ENCODE measurements at places on chromosomes 7 and 10. TPM values are rescaled to one million over a fixed set of nuclear protein-coding genes. Genes with fewer than 3 reads are reported as not detected.

- DNase-seq, result no peak
Observed at GRCh38 chr10:102299873-102300272, 54.5 kb downstream of the GBF1 start.

- peak; percentile 39 for DNase-seq
Observed at GRCh38 chr10:35462491-35462934, 126.2 kb downstream of the CCNY start.

DNA sequence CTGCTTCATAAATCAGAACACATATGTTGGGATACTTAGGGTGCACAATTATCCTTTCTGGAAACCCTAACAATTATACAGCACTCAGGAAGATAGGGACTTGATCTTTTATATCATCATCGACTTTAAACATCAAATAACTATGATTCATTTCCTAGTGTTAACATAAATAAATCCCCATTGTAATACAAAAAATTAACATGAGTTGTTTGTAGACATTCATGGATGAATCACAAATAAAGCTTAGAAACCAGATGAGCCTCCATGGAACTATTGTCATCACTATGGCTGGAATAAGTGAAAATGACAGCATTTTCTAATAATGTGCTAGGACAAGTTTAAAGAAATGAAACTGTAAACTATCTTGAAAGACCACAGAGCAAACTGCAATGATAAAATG lies 821.7 kb downstream of the GATA3 start:
- DNase-seq, result no peak

DNA sequence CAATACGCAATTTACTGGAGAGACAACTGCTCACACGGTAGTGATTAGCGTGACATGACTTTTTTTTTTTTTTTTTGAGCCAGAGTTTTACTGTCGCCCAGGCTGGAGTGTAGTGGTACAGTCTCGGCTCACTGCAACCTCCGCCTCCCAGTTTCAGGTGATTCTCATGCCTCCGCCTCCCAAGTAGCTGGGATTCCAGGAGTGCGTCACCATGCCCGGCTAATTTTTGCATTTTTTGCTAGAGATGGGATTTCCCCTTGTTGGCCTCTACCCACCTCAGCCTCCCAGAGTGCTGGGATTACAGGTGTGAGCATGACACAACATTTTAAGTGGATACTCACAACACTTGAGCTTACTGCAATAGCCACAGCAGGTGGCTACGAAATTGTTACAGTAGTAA lies 11.9 kb downstream of the ARL4A start:
- DNase-seq, result no peak

DNA sequence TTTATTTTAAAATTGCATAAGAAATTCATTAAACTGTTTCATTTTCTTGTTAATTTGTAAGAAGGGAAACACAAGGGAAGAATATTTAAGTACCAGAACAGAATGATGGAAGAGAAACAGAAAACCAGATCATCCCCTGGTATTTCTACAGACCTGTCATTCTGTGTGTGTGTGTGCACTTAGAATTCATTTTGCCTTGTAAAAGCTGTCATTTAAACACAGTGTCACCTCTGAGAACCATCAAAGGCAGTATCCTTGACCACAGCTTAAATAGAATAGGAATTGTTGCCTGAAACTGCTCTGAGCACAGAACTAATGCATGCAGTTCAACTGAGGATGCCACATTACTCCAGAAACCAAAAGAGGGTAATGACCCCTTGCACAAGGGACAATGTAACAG lies 6.8 kb upstream of the CRPPA start:
- DNase-seq, result peak; percentile 9

Gene ADRA2A
- 0.11 TPM for total RNA-seq

Gene IFIT2
- not detected for total RNA-seq

Gene ARHGAP21
- total RNA-seq, result 88.2 TPM

Gene CADPS2
- total RNA-seq, result 17.3 TPM

GRCh38 chr7:8217200-8218068 lies 44.5 kb downstream of the ICA1 start:
- DNase-seq, result peak; percentile 83

- peak; percentile 59 for DNase-seq
Observed at GRCh38 chr10:87771871-87772500, 46.0 kb downstream of the ATAD1 start.

Gene JCAD
- 44.3 TPM for total RNA-seq

DNA sequence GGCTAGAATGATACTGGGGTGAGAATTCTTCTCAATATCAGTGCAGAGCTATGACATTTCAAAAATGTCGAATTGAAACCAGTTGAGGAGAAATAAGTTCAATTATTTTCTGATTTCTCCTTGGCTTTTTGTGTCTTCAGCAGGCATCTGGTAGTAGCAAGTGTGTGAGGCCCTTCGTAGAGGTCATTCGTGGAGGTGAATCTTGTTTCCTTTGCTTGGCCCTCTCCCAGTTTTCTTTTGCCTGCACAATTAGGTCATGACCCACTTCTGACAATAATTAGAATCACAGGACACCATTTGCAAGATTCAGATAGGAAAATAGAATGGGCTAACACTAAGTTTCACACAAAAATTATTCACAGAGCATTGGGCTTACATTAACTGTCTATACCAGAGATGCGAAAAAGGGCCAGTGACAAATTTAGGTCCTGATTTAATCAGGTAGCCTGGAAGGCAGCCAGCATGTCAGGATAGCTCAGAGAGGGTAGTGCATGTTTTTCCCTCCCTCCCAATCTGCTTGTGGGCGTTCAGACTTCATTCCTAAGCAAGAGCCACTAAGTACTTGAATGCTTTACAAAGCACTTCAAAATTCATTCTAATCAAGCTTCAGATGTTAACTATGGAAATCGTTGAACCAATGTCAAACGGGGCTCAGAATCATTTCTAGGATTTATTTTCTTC lies 24.0 kb upstream of the A1CF start:
- peak; percentile 30 for DNase-seq

DNA sequence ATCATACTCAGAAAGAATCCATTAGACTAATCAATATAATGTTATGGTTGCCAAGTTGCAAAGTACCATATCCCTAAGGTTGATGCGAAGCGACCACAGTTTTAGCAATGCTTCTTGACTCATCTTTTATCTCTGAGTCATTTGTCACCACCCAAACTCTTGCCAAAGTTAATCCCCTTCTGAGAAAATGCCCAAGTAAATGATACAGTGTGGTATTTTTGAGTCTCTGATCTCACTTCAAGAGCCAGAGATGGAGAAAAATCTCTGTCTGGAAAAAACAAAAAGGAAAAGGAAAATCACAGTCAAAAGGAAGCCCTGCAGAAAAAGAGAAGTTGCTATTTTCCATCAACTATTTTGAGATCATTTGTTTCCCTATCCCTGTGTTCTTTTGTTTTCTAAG lies 26.7 kb upstream of the OTUD1 start:
- DNase-seq, result no peak

Gene ZNF488
- total RNA-seq, result 0.15 TPM

DNA sequence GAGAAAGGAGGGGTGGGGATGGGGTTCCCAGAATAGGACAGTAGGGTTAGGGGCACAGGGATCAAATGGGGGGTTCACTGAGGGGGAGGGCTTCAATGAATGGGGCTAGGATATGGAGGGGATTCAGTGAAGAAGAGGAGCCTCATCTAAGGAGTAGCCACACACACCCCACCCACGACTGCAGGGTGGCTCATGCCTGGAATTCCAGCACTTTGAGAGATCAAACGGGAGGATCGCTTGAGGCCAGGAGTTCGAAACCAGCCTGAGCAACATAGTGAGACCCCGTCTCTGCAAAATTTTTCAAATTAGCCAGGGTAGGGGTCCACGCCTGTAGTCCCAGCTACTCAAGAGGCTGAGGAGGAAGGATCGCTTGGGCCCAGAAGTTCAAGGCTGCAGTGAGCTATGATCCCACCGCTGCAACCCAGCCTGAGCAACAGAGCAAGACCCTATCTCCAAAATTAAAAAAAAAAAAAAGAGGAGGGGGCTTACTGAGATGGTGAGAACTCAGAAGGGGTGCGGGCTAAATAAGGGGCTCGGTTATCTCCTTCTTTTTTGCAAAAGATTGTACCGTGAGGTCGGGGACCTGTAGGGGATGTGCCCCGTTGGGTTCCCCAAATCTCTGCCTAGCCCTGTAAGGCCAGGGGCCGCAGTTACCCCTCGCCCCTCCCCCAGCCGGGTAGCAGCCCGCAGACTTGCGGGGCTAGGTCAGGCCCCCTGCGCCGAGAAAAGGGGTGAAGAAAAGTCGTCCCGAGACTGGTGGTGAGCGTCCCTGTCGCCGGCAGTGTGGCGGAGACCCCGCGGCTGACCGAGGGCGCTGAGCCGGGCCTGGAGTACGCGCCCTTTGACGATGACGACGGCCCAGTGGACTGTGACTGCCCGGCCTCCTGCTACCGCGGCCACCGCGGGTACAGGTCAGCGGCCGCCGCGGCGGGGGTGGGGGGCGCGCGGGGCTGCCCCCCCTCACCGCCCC lies 43.1 kb upstream of the HSPB1 start:
- DNase-seq, result peak; percentile 40

DNA sequence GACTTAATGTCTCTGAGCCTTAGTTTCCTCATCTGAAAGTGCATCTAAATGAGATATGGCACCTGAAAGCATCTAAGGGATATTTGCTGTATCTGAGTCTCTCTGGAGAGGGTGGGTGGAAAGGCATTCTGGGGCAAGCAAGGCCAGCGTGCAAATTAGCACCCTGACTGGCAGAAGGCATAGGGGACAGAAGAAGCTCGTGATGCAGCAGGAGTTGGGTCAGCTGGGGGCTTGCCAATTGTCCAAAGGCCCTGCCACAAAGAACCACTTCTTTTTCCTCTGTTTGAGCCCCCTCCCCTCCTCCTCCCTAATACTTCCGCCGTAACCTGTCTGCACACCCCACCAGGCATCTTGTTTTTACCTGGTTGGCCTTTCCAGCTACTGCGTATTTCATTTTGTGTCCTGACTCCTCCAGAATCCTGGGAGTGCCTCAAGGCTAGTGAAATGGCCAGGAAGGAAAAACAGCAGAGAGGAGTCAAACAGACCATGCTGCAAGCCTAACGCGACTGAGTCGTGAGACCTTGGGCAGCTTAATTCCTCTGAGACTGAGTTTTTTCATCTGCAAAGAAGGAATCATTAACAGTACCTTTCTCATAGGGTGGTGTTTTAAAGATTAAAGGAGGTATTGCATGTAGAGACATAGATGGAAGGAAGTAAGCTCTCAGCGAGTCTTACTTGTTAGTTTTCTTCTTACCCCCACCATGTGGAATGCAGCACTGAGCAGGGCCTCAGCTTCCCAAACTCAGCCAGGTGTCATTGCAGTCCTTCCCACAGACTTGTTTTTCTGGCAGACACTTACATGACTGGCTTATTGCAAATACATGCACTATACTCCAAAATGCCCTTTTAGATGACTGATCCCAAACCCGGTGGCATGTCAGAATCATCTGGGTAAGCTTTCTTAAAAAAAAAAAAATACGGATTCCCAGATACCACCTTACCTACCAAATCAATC lies 49.1 kb upstream of the MXI1 start:
- DNase-seq, result no peak

DNA sequence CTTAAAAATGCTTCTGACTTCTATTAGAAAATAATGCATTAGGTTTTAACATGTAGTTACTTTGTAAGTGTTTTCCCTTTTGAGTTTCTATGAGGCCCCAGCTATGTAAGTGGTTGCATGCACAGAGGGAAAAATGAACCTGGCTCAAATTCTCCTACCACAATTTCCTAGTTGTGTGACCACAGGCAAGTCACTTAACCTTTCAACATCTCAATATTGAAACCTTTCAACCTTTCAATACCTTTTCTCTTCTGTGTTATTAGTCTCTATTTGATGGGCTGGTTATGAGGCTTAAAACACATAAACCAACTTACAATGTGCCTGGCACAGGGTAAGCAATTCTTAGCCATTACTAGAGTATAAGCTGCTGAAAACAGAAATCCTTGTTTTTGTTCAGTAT lies 203.0 kb downstream of the KCND2 start:
- no peak for DNase-seq

GRCh38 chr7:50456371-50457123 lies 6.4 kb upstream of the FIGNL1 start:
- DNase-seq, result no peak

DNA sequence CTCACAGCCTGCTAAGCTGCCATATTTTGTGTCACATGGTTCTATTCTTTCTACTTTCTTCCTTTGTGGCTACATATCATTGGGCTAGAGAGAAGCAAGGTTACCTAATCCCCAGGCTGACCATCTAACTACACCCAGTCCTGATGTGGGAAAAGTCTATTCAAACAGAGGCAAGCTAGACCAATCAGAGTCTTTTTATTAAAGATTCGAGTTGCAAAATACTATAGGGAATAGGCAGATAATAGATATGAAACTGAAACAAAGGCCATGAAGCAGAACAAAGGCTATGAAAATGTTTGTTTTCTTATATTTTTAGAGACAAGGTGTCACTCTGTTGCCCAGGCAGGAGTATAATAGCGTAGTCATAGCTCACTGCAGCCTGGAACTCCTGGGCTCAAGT lies 36.7 kb downstream of the MTERF1 start:
- no peak for DNase-seq
